ENCODE measurements at places on chromosomes 3 and 15.

- DNase-seq, result no peak
These were observed 28.7 kb upstream of the HACD2 start for GRCh38 chr3:123613543-123613942.

GRCh38 chr3:127676456-127676855, 3.7 kb downstream of the ABTB1 start:
- DNase-seq, result no peak

DNA sequence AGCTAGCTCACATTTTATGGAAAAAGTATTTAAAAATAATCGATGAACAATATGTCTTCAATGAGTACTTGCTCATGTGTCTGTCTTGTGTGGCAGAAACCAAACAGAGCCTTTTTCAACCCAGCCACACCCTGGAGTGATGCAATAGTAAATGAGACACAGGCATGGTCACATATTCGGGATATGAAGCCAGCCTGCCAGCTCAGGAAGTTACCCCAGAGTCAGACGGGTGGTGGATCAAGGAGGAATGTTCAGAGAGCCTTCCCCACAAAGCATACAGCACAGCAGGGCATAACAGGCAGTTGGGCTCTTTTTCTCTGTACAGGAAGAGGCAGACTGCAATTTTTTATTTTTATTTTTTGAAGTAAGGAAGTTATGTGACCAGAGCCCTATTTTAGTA, 27.3 kb downstream of the LARP6 start:
- DNase-seq, result peak; percentile 61

GRCh38 chr15:25346371-25346770, 92.5 kb downstream of the UBE3A start:
- no peak for DNase-seq

DNA sequence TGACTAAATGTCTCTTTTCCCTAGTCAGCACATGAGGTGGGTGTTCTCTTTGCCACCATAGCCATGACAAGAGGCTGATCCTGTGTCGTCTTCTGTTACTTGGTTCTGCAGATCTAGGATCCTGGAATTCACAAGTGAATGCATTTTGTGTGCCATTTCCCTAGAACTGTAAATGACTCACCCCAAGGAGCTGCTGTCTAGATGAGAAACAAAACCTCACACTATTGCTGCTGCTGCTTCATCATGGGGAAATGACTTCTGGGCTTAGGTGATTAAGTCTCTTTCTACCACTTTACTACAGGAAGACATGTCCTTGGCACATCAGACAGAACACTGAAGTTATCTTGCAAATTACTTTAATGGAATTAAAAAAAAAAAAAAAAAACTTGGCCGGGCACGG, 54.9 kb downstream of the SLCO3A1 start:
- DNase-seq, result no peak

- DNase-seq, result no peak
These were observed 42.2 kb upstream of the NR2C2 start for GRCh38 chr3:14905055-14905657.

GRCh38 chr3:50327129-50327528, 894 bp downstream of the TUSC2 start:
- no peak for DNase-seq

DNA sequence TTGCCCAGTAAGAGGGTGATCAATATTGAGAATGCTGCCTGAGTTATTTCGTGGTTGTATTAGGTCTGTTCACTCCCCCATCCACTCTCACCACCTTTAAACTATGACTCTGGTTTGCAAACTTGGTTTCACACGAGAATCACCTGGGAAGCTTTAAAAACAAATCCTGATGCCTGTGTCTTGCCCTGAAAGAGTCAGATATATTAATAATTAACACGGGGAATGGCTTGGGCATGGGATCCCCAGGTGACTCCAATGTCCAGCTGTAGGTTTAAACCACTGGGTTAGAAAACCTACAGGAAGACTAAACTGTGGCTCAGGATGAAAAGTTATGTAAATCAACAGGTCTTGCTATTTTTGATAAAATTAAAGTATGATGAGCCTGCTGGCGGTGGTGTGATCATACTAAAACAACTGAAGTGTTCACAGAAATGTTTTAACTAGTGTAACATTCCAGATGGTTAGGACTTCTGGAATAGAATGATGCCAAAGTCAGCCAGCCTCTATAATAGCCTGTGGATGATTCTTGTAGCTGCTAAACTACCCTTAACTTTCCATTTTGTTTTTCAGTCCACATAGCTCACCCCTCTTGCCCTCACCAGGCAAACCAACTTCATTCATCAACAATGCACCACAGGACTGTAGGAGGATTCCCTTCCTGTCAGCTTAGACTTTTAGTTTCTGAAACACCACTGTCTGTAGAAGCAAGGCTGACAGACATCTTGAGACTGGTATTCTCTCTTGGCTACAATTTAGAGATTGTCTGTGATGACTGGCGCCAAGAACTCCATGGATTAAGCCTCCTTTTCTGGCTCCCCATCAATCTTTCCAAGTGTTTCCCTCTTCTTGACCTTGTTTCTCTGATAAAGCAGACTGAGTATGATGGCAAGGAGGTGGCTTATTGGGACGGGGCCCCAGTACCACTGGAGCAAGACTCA, 119.1 kb upstream of the ADAMTS9 start:
- DNase-seq, result no peak

DNA sequence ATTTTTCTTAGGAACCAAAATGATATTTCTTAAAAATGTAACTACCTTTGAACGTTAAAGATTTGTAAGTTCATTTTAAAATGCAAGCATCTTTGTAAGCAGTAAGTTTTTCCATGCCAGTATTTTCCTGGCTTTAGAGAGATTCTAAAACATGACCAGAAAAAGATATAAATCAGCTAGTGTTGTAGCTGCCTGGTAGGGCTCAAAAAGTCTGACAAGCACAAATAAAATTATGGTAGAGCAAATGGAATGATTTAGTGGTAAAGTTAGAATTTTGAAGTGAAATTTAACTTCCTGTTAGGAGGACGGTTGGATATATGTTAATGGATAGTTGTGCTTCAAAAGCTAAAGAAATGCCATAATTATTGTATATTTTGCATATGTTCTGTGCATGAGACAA, 29.7 kb downstream of the GABRR3 start:
- no peak for DNase-seq

GRCh38 chr3:71033681-71034220, 549.8 kb downstream of the FOXP1 start:
- no peak for DNase-seq

DNA sequence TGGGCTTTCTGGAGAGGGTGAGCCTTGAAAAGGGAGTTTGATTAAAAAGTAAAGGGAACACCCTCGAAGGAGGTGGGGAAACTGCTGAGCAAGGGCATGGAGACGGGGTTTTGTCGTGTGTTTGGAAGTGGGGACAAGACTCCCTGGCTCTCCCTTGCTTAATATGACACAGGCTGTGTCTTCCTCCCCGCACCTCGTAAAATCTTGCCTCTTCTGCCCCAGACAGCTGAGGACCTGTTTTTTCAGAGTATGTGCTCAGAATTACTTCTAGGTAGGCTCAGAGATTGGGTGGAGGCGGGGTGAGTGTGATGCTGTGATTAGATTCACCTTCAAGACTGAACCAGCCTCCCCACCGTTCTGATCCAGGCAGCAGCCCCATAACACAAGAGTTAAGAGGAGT, 244.4 kb upstream of the TLE3 start:
- DNase-seq, result no peak

DNA sequence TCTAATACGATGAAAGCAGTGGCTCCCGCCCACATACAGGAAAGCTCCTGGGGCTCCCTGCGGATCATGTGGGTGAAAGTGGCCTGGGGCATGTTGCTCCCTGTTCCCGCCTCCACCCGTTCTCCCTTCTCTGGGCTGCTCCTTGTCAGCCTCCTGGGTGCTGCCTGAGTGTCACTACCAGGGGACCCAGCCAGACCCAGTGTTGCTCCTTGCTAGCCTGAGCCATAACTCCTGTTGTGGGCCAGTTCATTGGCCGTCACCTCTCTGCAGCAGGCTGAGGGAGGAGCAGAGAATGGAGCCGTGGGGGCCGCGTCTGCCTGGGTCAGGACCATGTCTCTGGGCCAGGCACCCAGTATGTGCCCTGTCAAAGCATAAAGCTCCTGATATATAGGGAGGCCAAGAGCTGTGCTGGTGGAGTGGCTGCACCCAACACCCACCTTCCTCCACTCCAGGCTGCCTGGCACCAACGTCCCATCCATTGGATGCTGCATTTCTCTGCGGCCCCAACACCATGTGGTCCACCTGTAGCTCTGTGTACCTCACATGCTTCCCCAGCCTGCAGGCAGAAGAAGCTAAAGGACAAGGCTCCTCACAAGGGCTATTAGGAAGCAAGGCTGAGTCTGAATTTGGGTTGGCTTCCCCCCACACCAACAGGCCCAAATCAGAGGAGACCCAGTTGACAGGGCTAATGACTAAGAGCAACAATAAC, 40.5 kb downstream of the KLF13 start:
- no peak for DNase-seq

GRCh38 chr3:182384221-182384620, 409.1 kb upstream of the ATP11B start:
- DNase-seq, result no peak

GRCh38 chr3:123658118-123658851, 73.4 kb upstream of the HACD2 start:
- no peak for DNase-seq

DNA sequence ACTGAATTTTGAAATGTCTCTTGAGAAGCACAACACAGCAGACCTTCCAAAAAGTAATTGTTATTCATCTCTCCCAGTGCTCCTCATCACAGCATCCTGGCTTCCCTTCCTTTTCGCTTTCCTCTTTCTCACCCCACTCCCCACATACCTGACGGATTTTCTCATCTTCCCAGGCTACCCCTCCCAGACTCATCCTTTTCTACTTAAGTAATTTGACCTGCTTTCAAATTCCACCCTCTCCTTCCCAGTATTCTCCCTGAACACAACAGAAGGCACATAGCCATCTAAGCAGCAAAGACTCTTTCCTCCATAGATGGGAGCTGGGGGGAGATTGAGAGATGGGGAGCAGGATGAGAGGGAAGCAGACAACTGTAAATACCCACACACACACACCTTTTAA, 187.1 kb upstream of the STT3B start:
- no peak for DNase-seq

GRCh38 chr15:77064063-77064462, 6.8 kb downstream of the TSPAN3 start:
- no peak for DNase-seq

DNA sequence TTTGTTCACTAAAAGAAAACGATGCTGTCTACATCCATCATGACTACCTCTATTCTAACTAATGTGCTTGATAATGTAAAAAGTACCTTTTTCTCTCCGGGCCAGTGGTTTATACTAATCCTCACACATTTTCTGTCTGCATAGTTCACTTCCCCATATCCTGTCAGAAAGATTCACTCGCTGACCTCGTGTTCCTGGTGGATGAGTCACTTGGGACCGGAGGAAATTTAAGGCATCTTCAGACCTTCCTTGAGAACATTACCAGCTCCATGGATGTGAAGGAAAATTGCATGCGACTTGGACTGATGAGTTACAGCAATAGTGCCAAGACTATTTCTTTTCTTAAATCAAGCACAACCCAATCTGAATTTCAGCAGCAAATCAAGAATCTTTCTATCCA, 33.8 kb downstream of the COL6A5 start:
- DNase-seq, result no peak

Data from SW 1271 (cell line).